A673 (cell line): ENCODE measurements at places on chromosomes 2 and 18. TPM values are rescaled to one million over a fixed set of nuclear protein-coding genes. Genes with fewer than 3 reads are reported as not detected.
A peak's percentile ranks its signal among the peaks of the same experiment; 100 is the strongest.

Gene CARF
- total RNA-seq, result 5.1 and 7.1 TPM in 2 replicates

Gene GAREM2
- 2.8 and 5.0 TPM in 2 replicates for total RNA-seq

Gene EPAS1
- 0.41 and 1.2 TPM in 2 replicates for total RNA-seq

Gene RAMP1
- total RNA-seq, result 22.0 and 24.8 TPM in 2 replicates

Gene RAB27B
- 0.04 TPM in 1 of 2 replicates, not detected in the other for total RNA-seq

Gene IL36G
- total RNA-seq, result not detected in 2 replicates

Gene TTC39C
- 20.7 and 24.0 TPM in 2 replicates for total RNA-seq

- H3K27me3 ChIP-seq, result peaks cover 5% of the 10 kb centered on the region
- H3K4me1 ChIP-seq, result no peaks in the 10 kb centered on the region
- no peak for DNase-seq
- no peak overlapping the region for H3K27ac ChIP-seq
- no peaks in the 10 kb centered on the region for H3K36me3 ChIP-seq
- no peak overlapping the region for H3K4me3 ChIP-seq
Observed at GRCh38 chr18:8254654-8255053, 354.6 kb upstream of the RAB12 start.

DNA sequence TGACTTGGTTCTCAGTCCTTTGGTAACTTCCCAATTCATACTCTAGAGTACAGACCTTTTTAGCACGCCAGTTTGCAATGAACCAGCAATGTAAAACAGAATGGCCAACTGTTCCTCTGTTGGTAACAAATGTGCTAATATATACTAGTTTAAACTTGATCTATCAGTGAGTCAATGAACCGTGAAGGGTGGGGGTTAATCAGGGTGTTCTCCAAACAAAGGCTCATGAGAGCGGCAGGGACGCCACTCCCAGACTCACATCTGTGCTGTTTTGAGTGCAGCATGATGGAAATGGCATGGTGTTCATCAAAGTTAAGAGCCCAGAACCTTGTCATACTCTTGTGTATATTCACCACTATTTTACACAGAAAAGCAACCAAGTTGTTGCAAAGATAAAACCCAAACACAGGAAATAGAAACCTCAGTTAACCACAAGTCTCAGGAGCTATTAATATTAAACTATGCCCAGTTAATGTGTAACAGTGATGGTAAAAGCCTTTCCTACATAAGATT, 70.3 kb downstream of the CERKL start:
- DNase-seq, result no peak
- H3K4me3 ChIP-seq, result no peak overlapping the region
- H3K4me1 ChIP-seq, result no peaks in the 10 kb centered on the region
- no peaks in the 10 kb centered on the region for H3K36me3 ChIP-seq

- H3K27ac ChIP-seq, result no peak overlapping the region
- H3K4me3 ChIP-seq, result no peak overlapping the region
- H3K4me1 ChIP-seq, result no peaks in the 10 kb centered on the region
- no peak for DNase-seq
Observed at GRCh38 chr2:54038835-54039234, 68.0 kb upstream of the PSME4 start.

- DNase-seq, result no peak
- no peaks in the 10 kb centered on the region for H3K36me3 ChIP-seq
- H3K27ac ChIP-seq, result no peak overlapping the region
- no peaks in the 10 kb centered on the region for H3K27me3 ChIP-seq
Observed at GRCh38 chr2:9712263-9712662, 81.5 kb upstream of the YWHAQ start.

GRCh38 chr2:222611684-222612083, 44.2 kb downstream of the FARSB start:
- H3K36me3 ChIP-seq, result peaks cover 40% of the 10 kb centered on the region
- H3K27ac ChIP-seq, result no peak overlapping the region
- no peaks in the 10 kb centered on the region for H3K27me3 ChIP-seq
- no peak for DNase-seq

DNA sequence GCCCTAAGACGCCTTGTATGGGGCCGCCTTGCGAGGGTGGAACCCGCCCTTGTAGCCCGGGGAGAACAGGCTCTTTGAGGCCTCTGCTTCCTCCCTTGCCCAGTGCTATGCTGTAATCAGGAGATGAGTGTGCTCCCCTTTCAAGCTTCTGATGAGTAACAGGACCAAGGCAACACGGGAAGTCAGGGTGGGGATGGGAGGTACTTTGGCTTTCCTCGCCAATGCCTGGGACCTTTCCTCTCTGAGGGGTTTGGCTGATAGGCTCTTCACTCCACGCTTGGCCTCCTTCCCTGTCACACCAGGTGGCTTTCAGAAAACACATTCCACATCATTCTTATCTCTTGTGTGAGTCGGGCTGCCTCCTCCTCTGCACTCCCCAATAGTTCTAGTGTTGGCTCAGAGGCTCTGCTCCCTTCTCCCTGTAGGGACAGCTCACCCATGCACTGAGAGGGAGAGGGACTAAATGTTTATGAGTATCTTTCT, 223.7 kb upstream of the TRIB2 start:
- H3K27ac ChIP-seq, result no peak overlapping the region
- H3K4me3 ChIP-seq, result no peak overlapping the region
- H3K36me3 ChIP-seq, result no peaks in the 10 kb centered on the region
- H3K27me3 ChIP-seq, result no peaks in the 10 kb centered on the region
- peak; percentile 65 for DNase-seq

DNA sequence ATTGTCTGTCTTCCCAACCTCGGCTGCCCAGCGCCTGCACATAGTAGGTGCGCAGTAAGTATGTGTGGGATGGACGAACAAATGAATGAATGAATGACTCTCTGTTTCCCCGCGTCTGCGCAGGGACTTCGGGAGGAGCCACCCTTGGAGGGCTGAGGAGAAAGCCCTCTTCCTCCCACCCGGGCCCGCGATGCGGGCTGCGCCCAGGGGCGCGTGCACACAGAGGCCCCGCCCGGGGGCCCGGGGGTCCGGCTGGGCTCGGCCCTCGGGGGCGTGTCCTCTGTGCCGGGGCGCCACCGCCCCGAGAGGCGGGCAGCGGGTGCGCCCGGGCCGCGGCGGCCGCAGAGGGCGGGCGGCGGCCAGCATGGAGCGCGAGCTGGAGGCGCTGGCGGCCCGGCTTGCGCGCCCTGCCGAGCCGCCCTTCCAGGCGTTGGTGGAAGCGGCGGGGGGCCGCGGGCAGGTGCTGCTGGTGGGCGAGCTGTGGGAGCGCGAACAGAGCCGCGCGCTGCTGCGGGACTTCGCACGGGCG, at the start of gene C2orf72:
Gene C2orf72, plus strand, starts transcription at position 322 of the 529 bp plus-strand sequence. Its CDS starts 43 bp downstream, at position 365.
- H3K27ac ChIP-seq, result no peak within 1 kb of the TSS
- H3K4me1 ChIP-seq, result no peaks in the 10 kb centered on the region
- H3K36me3 ChIP-seq, result no peaks in the 10 kb centered on the region
- H3K27me3 ChIP-seq, result peaks cover 88% of the 10 kb centered on the region
- H3K4me3 ChIP-seq, result no peak within 1 kb of the TSS

DNA sequence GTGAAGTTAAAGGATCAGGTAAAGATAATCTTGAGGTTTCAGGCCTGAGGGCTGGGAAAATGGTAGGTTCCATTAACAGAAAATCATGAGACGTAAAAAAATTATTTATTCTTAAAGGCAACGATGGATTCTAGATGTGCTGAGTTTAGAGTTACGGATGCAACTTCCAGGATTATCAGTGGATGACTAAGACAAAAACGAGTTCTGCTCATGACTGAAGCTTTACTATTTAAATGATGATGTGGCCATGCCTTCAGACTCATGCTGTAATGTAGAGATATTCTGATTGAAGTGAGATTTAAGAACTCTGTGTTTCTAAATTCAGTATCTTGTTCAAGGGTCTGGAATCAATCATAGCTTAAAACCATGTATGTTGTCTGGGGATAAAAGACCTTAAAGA, 5.0 kb downstream of the TMEM237 start:
- H3K4me1 ChIP-seq, result peaks cover 8% of the 10 kb centered on the region
- no peak overlapping the region for H3K4me3 ChIP-seq
- no peak for DNase-seq
- no peak overlapping the region for H3K27ac ChIP-seq

- H3K36me3 ChIP-seq, result no peaks in the 10 kb centered on the region
- H3K4me1 ChIP-seq, result no peaks in the 10 kb centered on the region
- no peaks in the 10 kb centered on the region for H3K27me3 ChIP-seq
Observed at GRCh38 chr18:41075212-41075611, 879.8 kb upstream of the PIK3C3 start.

DNA sequence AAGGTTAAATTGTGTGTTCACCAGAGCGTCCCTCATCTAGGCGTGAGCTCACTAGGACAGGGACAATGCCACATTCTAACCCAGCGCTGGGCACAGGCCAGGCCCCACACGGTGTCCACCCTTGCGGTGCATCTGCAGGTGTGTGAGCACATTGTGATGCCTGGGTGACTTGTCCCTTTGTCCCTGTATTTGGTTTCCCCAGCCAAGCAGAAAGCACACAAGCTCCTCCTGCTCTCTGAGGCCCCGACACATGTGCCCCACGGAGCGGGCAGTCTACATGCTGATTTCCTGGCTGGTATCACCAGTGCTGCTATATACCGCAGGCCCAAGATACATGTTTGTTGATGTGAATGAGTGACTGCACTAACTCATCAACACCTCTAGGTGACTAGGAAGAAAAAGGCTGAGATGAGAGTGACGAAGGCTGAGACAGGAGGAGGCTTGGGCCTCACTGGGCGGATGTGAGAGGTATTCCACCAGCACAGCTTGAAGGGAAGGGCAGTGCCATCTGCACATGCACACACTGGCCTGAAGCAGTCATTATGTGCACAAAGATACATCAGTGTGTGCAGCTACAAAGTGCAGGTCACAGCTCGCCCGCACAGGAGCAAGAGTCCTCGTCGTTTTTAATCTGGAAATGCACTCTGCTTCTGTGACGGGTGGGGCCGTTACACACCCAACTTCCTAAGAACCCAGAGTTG, 205.9 kb downstream of the EIPR1 start:
- H3K27me3 ChIP-seq, result no peaks in the 10 kb centered on the region
- no peak overlapping the region for H3K4me3 ChIP-seq
- no peak for DNase-seq

- no peaks in the 10 kb centered on the region for H3K27me3 ChIP-seq
- peak; percentile 32 for DNase-seq
- H3K4me1 ChIP-seq, result peaks cover 13% of the 10 kb centered on the region
- peak overlapping the region; percentile 96 for H3K27ac ChIP-seq
Observed at GRCh38 chr2:84906108-84906899, 848 bp downstream of the TMSB10 start.

DNA sequence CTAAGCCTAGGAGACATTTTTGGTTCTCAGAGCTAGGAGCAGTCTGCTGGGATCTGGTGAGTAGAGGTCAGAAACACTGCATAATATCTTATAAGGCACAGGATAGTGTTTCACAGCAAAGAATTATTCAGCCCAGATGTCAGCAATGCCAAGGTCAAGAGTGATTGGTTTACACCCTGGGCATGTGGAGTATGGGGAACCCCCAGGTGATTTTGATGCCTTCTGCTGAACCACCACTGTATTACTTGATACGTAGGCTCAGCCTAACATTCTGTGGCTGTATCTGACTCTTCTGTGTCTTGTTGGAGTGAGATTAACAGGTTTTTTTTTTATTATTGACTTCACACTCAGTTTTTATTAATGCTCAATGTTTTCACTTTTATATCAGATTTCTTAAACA, 6.0 kb downstream of the DDX18 start:
- peaks cover 84% of the 10 kb centered on the region for H3K36me3 ChIP-seq
- H3K4me3 ChIP-seq, result no peak overlapping the region
- no peaks in the 10 kb centered on the region for H3K27me3 ChIP-seq
- no peak overlapping the region for H3K27ac ChIP-seq
- no peak for DNase-seq
- peaks cover 8% of the 10 kb centered on the region for H3K4me1 ChIP-seq

GRCh38 chr18:74291771-74292540, at the start of gene CYB5A:
TSS of gene CYB5A (minus strand) at chr18:74291963. CDS start at chr18:74291875, 88 bp downstream.
- H3K27me3 ChIP-seq, result no peaks in the 10 kb centered on the region
- no peaks in the 10 kb centered on the region for H3K4me1 ChIP-seq

- H3K4me3 ChIP-seq, result no peak overlapping the region
- H3K36me3 ChIP-seq, result peaks cover 8% of the 10 kb centered on the region
- no peak for DNase-seq
- no peak overlapping the region for H3K27ac ChIP-seq
- H3K27me3 ChIP-seq, result no peaks in the 10 kb centered on the region
Observed at GRCh38 chr2:32663864-32664263, 36.0 kb downstream of the TTC27 start.

DNA sequence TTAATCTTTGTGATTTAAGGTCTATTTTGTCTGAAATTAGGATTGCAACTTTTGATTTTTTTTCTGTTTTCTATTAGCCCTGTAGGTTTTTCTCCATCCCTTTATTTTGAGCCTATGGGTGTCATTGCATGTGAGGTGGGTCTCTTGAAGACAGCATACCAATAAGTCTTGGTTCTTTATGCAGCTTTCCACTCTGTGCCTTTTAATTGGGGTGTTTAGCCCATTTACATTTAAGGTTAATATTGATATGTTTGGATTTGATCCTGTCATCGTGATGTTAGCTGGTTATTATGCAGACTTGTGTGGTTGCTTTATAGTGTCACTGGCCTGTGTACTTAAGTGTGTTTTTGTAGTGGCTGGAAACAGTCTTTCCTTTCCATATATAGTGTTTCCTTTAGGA, 17.7 kb downstream of the EHBP1 start:
- no peak overlapping the region for H3K27ac ChIP-seq
- no peaks in the 10 kb centered on the region for H3K4me1 ChIP-seq
- no peaks in the 10 kb centered on the region for H3K27me3 ChIP-seq
- H3K4me3 ChIP-seq, result no peak overlapping the region

DNA sequence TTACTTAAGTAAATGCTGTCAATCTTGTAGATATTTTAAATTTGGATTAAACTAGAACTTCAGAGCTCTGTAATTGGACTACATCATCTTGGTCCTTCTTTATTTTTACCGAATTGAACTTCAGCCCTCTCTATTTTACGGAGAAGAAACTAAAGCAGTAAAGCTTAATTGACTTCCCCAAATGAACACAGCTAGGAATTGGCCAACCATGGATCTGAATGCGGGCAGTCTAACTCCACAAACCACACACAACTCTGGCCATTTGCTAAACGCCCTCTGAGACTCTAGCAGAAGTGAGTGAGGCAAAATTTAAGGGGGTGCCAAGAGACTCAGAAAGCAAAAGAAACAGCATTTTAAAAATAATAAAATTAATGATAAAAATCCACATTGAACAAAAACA, 86.3 kb upstream of the KCTD1 start:
- H3K4me1 ChIP-seq, result no peaks in the 10 kb centered on the region
- peaks cover 50% of the 10 kb centered on the region for H3K27me3 ChIP-seq
- H3K27ac ChIP-seq, result no peak overlapping the region
- no peaks in the 10 kb centered on the region for H3K36me3 ChIP-seq
- H3K4me3 ChIP-seq, result no peak overlapping the region

GRCh38 chr2:144097440-144098225, 422.3 kb downstream of the ZEB2 start:
- H3K36me3 ChIP-seq, result no peaks in the 10 kb centered on the region
- no peaks in the 10 kb centered on the region for H3K27me3 ChIP-seq
- no peak overlapping the region for H3K27ac ChIP-seq
- H3K4me1 ChIP-seq, result no peaks in the 10 kb centered on the region
- H3K4me3 ChIP-seq, result no peak overlapping the region
